ENCODE measurements at places on chromosomes 13 and 19.

- DNase-seq = no peak
Observed at GRCh38 chr13:43377149-43377548, 353.8 kb downstream of the DNAJC15 start.

DNA sequence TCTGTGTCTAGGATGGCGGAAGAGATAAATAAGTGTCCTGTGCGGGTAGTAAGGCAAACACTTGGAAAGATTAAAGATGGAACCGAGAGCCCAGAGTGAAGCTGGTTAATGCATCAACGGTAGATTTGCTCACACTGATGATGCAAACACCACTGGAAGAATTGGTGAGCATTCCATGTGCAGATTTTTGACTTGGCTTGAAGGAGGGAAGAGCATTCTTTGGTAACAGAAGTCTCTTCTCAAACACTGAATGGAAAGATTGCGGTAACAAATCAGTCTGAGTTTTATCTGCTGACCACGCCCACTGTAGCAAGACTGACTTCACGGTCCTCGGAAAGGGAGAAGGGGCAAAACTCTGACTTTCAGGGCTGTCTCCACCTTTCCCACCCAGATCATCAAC lies 112.5 kb downstream of the COL4A1 start:
- no peak for DNase-seq

GRCh38 chr19:5714816-5715215 lies 5.1 kb downstream of the LONP1 start:
- DNase-seq = no peak

DNA sequence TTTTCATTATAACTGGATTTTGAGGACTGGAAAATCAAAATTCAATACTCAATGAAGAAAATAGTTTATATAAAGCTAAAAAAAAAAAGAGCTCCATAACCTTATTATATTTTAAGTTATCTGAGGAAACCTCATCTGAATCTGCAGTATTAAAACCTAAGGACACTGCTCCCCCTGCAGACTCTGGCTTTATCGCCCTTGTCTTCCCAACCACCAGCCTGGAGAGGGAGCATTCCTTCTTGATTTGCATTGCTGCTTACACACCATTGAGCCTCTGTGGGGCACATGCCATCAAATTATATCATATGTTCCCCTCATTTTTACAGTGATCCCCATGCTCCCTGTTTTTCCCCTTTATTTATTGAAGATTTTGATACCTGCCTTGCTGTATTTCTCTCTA lies 871.4 kb upstream of the GPC6 start:
- no peak for DNase-seq

DNA sequence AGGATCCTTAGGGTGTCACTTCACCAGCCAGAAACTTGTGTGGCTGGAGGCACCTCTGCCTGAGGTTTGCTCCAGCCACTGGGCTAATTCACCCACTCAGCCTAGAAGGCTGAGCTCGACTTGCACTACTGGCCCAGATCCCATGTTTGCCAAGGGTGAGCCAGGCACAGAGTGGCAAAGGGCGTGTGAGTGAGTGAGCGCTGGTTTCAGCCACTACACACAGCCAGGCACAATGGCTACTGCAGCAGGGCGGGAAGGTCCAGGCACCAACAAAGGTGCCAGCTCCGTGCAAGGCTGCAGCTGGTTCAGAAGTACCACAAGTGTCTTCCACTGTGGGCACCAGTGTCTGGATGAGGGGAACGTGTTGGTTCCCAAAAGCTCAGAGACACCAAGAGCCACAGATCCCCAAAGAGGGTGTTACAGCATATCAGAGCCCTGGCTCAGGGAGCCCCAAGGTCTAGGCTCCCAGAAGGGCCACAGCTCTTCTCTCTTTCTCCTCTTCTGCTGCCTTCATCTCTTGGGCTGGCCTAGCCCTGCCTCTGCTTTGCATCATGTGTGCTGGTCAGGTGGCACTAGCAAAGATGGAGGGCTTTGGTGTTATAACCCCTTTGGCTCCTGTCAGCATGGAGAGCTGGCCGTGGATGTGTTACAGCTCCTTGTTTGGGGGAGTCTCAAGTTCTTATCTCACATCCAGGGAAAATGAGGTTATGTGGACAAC lies 736.3 kb upstream of the KLHL1 start:
- DNase-seq = no peak

GRCh38 chr19:16338470-16339360 lies 14.1 kb downstream of the KLF2 start:
- DNase-seq = no peak

GRCh38 chr19:37077501-37077933 lies 716 bp upstream of the ZNF420 start:
- no peak for DNase-seq

DNA sequence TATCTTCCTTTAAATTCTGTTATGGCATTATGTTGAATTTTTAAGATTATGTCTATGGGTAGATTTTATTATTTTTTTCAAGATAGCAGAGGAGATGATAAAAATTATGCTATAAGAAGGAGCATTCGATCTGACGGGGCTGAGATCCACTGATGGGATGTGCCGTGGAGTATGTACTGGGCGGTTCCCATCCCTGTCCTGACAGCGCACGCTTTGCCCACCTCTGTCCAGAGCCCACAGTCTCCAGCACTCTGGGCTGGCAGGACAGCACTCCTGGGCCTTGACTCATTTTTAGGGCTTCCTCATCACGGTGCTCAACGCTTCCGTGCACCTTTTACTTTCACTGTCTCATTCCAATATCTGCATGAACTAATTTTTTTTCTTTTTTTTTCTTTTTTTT lies 235.5 kb downstream of the TEX29 start:
- DNase-seq = no peak

DNA sequence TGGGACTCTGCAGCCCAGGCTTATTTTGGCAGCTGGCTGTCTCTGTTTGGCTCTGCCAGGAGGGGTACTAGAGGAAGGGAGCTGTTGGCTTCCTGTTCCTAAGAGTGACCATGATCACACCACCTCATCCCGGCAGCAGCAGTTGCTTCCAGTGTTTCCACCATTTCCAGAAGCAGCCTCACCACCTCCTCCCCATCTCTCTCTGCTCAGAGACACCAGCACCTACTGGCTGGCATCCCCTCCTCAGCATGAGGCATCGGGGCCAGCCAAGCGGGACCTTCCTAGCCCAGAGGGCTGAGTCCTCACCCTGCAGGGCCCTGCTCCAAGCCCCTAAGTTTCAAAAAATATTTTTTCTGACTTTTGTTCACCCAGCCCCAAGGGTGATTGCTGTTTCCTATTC lies 59.0 kb downstream of the NUFIP1 start:
- no peak for DNase-seq

DNA sequence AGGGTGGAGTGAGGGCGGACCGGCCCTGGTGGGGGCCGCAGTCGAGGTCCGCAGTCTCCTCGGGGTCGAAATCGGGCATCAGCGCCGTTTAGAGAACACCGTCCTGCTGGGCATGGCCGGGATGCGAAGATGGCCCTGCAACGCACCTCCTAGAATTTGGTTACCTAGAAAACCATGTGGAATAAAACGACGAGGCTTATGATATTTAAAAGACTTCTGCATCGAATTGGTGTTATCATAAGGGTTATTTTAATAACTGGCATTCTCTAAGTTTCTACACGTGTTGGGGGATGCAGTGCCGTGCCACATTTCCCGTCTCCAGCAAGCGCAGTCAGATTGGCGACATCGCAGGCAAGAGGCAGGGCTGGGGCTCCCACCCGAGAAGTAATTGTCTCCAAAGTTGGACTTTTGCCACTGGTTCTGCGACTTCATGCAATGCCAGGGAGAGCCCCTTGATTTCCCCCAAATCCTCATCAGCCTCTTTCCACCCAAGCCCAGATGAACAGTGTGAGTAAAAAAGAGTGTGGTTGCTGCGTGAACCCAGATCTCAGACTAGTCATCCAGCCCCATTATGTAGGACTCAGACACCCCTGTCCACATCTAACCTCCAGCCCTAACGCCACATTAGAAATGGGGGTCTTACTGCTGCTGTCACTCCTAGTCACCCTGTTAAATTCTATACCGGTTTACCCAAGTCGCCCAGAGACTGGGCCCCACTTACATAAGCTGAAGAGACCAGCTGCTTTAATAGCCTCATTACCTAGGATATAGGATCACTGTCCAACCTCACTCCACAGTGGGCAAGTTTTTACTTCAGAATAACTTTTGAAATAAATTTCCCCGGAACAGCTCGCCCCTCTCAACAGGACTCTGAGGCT lies 571 bp upstream of the DHRS12 start:
- no peak for DNase-seq

DNA sequence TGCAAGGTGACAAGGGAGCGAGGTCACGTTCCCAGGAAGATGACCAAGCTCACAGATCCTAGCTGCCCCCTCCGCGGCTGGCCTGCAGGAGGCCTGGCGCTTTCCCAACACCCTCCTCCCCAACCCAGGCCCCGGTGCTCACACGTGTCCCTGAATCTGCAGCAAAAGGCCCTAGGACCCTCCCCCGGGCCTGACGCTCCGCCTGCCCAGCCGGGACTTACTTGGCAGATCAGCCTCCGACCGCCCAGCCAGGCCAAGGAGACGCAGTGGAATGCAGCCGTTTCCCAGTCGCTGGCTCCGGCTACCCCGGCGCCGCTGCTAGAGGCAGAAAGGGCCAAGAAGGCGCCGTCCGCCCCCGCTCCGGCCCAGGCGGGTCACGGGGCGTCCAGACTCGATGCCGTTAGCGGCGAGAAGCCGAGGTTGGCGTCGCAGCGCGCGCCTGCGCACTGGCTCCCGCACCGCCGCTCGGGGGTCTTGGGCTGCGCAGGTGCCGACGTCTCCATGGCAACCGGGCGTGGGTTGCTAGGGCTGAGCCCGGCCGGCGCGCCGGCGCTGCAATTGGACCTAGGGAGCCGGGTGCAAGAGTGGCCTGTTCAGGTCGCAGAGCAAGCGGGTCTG lies at the start of gene PNMA8A:
Gene PNMA8A (minus strand): TSS at position 448 of the 618 bp plus-strand sequence. CDS start 528 bp downstream, outside the sequence.
- no peak for DNase-seq

GRCh38 chr13:19767966-19768365 lies 14.8 kb downstream of the PSPC1 start:
- DNase-seq = no peak

- no peak for DNase-seq
Observed at GRCh38 chr19:28633319-28634018, 579.5 kb downstream of the UQCRFS1 start.

DNA sequence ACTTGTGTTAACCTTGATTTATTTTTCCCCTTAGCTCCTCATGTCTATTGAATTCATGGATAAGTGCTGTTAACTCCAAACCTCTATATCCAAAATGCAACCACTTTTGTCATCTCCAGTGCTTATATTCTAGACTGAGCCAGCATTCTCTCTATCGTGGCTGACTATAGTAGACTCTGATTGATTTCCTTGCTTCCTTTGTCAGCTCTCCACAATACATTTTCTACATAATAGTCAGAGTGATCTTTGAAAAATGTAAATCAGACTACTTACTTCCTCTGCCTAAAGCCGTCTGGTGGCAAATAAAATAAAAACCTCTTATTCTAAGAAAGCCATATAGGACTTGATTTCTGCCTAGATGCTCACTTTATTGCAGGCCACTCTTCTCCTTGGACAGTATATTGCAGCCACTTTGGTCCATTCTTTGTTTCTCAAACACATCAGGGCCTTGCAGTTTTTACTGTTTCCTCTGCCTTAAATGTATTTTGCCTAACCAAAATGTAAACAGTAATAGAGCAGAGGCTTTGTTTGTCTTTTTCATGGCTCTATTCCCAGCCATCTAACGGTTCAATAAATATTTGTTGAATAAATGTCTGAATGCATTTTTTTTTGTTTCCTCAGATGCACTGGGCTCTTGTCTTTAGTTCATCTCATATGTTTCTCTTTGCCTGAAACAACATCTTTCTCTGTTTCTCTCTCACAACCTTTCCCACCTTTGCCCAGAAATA lies 243.6 kb upstream of the CSNK1A1L start:
- DNase-seq = no peak

- DNase-seq = no peak
Observed at GRCh38 chr13:110070046-110070445, 236.9 kb downstream of the COL4A1 start.

- DNase-seq = no peak
Observed at GRCh38 chr19:55362990-55363716, at the start of gene GARIN5B. GARIN5B (minus strand) TSS chr19:55363260; CDS start chr19:55363066, 194 bp downstream.

DNA sequence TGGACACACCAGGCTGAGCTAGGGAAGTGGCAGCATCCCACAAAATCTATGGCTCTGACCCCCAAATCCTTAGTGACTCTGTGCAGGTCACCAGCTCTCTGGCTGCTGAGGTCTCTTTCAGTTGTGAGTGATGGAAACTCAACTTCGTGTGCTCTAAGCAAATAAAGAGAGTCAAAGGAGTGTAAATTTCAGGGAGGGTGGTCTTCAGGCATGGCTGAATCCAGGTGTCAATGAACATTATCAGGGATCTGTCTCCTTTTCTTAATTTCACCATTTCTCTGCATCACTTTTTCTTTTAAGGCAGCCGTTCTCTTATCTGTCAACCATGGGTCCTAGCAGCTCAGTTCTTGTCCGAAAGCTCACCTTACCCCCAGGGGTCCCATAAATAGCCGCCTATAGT lies 6.2 kb downstream of the CYP4F12 start:
- DNase-seq = no peak

GRCh38 chr13:29174093-29174492 lies 354.0 kb downstream of the MTUS2 start:
- no peak for DNase-seq

DNA sequence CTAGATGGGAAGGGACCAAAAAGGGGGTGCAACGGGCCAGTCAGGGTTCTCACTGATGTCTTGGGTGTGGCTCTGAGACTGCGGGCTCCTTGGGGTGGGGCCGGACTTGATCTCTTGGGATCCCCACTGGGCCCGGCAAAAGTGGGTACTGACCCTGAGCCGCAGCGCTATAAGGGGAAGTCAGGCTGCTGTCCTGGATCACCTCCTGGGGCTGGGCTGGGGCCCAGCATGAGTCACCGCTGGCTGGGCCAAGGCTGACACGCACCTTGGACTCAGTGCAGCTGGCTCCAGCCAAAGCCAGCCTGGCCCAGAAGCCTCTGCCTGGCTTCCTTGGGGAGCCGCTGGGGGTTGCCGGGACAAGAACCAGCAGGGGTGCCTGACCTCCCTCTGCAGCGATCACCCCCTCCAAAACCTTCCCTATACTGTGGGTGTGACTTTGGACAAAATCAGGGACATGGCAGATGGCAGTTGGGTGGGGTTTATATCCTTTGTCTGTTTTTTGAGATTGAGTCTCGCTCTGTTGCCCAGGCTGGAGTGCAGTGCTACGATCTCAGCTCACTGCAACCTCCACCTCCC lies 617 bp upstream of the IQCN start:
- DNase-seq = peak; percentile 61

DNA sequence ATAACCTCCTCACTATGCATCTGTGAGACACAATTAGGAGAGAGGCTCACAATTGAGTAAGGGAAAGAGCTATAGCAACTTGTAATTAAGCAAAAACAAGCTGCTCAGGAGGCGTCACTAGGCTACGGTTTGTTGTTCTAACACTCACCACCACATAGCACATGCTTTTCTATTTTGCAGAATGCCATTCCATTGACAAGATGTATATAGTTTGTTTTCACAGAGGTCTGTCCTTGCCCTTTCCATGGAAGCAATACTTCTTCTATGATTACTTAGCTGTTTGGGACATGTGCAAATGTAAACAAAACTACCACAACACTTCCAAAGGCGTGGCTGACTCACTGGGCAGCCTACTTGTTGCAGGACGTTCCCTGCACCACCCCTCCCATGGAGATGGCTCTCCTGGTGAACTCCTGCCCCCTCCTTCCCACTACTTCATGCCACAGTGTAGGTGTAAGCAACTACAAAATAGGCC lies 33.9 kb upstream of the FAM216B start:
- DNase-seq = no peak

GRCh38 chr13:114080739-114081561 lies 51.5 kb downstream of the RASA3 start:
- DNase-seq = no peak

Data from central memory CD4-positive, alpha-beta T cell (primary cell).